ENCODE measurements at places on chromosomes 7 and 10.

- no peak for DNase-seq
Observed at GRCh38 chr7:116395141-116395791, 104.3 kb upstream of the CAV2 start.

DNA sequence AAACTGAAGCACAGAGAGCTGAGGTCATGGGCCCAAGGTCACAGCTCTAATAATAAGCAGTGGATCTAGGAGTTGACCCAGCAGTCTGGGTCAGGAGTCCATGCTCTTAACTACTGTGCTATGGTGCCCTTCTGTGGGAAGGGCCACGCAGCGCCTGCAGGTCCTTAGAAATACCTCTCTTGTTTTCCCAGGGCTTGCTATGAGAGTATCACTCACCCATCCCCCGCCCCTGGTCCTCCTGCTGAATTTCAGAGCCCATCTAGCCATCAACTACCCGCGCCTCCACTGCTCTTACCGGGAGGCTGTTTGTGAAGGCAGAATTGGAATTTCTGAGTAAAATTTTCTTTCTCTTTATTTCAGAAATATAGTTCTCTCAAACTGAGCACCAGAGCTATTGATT, 27.3 kb upstream of the CRHR2 start:
- DNase-seq = no peak

DNA sequence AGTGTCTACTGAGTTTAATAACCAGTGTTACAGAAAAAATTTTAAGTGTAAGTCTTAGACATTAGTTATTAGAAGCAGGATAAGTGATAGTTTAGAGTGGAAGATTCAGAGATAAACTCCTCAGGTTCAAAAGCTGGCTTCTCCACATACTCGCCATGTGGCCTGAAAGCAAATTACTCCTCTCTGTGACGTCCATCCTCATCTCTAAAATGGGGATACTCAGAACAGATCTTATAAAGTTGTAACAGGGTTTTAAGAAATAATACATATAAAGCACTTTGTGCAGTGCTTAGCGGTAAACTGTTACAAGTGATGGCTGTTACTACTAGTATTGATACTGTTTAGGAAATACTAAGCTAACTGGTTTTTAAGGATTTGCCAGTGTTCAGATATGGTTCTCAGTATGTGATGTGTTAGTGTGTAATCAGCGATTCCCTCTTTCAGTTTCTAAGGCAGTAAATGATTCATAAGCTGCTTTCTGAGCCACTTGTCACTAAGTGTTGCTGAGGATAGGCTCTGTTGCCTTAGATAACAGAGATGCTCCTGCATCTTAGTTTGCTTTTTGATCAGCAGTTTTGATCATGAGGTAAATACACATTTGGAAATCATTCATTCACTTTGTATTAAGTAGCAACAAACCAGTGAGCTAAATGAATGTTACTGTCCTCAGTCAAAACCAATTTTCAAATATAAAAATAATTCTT, 58.7 kb downstream of the CYP51A1 start:
- no peak for DNase-seq

DNA sequence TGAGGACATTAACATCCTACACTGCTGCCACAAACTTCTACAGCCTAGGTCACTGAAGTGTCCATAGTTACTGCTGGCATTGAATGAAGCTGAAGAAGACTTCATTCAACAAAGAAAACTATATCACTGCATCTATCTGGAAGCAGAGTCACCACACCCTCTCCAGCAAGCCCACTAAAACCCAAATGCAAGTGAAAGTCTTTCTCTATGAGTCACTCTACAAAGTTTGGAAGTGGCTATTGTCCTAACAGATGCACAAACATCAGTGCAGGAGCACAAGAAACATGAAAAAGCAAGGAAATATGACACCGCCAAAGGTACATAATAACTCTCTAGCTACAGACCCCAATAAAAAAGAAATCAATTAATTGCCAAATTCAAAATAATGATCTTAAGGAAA, 43.5 kb upstream of the CAMK2B start:
- DNase-seq = no peak

GRCh38 chr10:45438466-45439090, 64.6 kb downstream of the ALOX5 start:
- no peak for DNase-seq

- no peak for DNase-seq
Observed at GRCh38 chr7:30091987-30092386, 42.8 kb upstream of the MTURN start.

- DNase-seq = no peak
Observed at GRCh38 chr10:130771491-130771946, 540.0 kb downstream of the TCERG1L start.

GRCh38 chr7:93212881-93213280, 13.4 kb downstream of the HEPACAM2 start:
- no peak for DNase-seq

DNA sequence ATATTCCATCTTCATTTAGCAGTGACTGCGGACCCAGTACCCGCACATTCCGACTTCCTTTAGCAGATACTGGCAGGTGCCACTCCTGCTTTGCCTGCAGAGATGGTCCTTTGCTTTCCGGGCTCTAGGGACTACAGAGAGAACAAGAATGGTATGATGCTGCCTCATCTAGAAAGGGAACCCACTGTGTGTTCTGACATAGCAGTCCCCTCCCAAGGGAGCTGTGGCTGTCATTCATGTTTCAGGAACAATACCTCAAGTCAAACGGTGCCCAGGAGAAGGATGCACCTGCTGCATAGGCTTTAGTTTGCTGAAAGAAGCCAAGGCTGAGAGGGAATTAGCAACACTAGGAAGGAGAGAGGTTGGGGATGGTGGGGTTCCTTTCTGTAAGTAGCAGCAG, 15.9 kb upstream of the TMEM72 start:
- DNase-seq = no peak

DNA sequence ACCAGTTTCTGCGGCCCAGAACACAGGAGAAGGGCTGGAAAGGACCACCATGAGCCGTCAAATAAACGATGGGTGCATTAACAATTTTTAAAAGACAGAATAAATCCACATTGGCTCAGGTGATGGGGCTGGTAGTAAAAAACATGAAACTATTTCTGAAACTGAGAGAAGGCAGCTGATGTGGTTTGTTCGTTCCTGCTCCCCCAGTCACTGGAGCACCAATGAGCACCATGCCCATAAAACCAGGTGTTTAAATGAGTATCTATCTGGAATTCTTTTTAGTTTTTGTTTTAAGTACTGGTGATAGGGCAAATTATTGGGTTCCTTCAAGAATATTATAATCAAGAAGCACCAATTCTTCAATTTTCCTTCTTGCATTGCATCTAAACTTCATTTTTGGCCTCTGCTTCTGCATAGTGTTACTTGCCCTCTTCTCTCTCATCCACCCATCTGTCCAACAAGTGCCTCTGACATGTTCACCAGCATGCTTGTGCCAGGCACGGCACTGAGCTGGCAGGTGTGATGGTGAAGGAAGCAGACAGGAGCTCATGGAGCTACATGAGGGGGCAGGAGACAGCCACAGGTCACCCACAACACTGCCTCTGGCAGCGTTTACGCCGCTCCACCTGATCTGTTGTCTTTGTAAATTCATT, 65.5 kb downstream of the LARP4B start:
- no peak for DNase-seq

DNA sequence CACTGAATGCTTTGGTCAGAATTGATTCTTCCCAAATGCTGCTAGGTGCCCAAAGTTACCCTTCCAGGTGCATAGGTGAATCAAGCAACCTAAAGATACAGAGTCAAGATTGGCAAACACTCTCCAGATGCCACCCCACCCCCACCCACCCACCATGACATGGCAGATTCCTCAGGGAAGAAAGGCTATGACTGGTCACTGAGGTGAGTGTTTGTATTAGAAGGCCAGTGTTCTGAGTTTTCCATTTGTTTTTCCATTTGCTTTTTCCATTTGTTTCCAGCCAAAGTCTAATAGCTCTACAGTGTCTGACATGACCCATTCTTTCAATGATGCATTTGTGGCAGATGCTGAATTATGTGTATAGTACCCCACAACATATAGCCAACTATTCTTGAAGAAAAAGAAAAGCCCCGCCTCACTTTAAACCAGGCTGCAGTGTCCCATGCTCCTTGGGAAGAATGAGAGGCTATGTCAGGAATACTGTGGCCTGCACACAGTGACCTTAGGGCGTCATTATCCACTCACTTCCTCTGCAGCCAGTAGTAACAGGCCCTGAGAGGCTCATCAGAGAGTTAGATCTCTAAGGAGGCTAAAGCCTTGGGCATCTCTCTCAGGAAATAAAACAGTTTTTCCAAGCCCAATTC, 16.1 kb upstream of the HIBADH start:
- DNase-seq = no peak

GRCh38 chr10:113775686-113776294, 24.3 kb downstream of the PLEKHS1 start:
- no peak for DNase-seq

GRCh38 chr10:8144496-8144895, 90.0 kb downstream of the GATA3 start:
- no peak for DNase-seq

GRCh38 chr7:80941208-80941758, 22.4 kb upstream of the SEMA3C start:
- no peak for DNase-seq

DNA sequence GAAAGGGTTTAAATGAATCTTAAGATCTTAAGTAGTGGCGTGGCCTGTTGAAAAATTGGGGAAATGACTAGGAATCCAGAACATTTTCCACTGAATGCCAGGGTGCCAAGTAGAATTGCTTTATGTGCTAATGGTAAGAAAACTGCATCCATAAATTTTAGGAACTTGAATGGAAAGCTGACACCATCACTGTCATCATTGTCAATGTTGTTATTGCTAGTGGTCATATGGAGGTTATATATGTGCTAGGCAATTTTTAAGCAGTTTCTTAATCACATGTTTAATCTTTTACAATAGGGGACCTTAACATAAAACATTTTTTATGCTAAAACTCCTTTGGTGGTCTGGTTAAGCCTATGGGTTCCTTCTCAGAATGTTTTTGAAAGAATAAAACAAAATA, 13.1 kb downstream of the MARCHF5 start:
- DNase-seq = no peak

DNA sequence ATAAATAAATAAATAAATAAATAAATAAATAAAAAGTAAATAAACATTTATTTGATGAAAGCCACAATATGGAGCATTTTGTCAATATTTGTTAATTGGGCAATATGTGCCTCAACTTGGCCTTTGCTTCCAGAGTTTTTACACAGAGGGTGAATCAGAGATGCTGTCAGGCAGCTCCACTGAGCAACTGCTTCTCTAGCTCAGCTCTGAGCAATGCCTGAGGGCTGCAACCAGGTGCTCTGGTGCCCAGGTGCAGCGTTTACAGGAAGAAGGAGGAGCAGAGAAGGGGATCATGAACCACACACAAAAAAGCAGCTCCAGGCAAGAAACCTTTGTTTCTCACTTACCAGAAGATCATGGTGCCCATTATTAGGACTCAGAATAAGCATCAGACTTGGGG, 876.2 kb upstream of the AUTS2 start:
- DNase-seq = no peak

GRCh38 chr7:101729241-101729883, 88.1 kb upstream of the CUX1 start:
- DNase-seq = no peak

DNA sequence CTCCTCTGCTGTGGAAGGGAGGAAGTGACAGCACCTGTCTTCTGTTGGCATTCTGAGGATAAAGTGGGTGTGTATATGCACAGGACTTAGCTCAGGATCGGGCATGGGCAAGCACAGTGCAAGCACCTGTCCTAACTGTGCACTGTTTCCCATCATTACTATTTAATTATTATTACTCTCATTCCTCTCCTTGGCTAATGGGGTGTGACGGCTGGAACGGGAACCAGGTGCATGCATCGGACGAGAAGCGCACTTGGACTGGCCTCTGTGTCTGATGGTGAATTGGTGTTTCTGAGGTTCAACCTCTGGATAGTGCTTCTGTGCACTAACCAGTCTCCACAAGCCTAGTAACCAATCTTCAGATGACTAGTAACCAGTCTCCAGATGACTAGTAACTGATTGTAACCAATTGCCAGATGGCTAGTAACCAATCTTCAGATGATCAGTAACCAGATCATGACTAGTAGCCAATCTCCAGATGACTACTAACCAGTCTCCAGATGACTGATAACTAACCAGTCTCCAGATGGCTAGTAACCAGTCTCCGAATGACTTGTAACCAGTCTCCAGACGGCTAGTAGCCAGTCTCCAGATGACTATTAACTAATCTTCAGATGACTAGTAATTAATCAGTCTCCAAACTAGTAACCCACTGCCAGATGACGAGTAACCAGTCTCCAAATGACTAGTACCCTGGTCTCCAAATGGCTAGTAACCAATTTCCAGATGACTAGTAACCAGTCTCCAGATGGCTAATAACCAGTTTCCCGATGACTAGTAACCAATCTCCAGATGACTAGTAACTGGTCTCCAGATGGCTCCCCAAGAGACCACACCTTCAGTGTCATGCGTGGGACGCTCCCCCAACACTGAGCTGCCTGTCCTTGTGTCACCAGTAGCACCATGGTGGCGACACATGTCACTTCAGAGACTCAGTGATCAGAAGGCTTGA, 85.8 kb downstream of the PAXIP1 start:
- no peak for DNase-seq

- no peak for DNase-seq
Observed at GRCh38 chr7:20696002-20696605, 80.6 kb downstream of the ABCB5 start.

- DNase-seq = no peak
Observed at GRCh38 chr7:131346885-131347592, 19.4 kb downstream of the MKLN1 start.

DNA sequence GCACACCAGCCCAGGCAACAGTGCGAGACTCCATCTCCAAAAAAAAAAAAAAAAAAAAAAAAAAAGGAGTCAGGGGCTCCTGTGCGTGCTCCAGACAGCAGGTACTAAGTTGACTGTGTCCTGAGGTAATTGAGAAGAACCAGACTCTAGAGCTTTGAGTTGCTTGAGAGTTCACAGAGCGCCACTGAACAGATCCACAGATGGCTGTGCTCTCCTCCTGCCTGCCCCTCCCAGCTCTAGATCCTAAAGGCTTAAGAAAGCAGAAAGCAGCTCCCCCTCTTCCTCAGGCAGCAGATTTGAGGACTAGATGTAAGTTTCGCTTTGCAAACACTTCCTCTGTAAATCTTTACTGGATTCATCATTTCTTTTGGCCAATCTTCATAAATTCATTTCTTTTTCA, 38.7 kb downstream of the SHH start:
- no peak for DNase-seq

DNA sequence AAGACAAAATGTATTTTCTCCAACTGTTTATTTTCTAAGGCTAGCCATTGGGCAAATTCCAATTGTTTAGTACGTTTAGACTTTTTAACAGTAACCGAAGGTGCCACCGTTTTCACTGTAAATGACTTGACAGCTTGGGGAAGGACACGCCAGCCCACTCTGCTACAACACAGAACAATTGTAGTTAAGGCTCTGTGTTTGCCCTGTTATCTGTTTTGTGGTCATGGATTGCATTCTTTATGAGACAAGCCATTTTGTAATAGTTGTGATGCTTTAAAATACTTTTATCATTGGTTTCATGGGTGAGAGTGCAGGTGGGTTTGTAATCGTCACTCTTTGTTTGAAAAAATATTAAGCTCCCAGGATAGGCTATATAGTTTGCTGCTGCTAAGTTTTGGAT, 6.6 kb upstream of the PITRM1 start:
- DNase-seq = no peak

- DNase-seq = no peak
Observed at GRCh38 chr7:26593393-26593792, 271.0 kb downstream of the SKAP2 start.

- no peak for DNase-seq
Observed at GRCh38 chr10:77837248-77837924, 89.2 kb downstream of the DLG5 start.
